ENCODE measurements at places on chromosomes 11 and 22.

GRCh38 chr11:88909500-88909899 is 156.3 kb downstream of the GRM5 start:
- no peak for DNase-seq

DNA sequence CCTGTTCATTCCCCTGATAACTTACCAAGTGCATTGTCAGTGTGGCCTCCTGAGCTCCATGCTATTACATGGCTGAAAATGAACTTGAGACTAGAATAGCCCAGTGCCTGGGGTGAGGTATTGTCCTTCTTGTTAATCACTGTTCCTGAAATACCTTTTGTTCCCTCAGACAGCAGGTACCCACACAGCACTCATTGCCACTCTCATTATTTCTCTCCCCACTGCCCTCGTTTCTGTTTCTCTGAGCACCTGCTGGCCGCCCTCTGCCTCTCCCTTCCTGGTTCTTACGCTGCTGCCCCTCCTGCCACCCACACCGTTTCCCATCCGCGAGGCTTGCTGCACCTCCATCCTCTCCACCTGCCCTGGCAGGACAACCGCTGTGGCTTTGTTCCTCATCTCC is 36.9 kb upstream of the RAB1B start:
- no peak for DNase-seq

GRCh38 chr11:1500466-1501420 is 14.2 kb upstream of the MOB2 start:
- no peak for DNase-seq

GRCh38 chr22:50529897-50530579 is at the start of gene TYMP:
TSS of gene TYMP (minus strand) at chr22:50530012. CDS start at chr22:50529709, 303 bp downstream.
- no peak for DNase-seq

- no peak for DNase-seq
Measured at GRCh38 chr22:24129980-24130379, 51.3 kb upstream of the SUSD2 start.

All from NCI-H1694 (cell line).